ENCODE measurements at places on chromosomes 7 and 10.
A peak's percentile ranks its signal among the peaks of the same experiment; 100 is the strongest.

DNA sequence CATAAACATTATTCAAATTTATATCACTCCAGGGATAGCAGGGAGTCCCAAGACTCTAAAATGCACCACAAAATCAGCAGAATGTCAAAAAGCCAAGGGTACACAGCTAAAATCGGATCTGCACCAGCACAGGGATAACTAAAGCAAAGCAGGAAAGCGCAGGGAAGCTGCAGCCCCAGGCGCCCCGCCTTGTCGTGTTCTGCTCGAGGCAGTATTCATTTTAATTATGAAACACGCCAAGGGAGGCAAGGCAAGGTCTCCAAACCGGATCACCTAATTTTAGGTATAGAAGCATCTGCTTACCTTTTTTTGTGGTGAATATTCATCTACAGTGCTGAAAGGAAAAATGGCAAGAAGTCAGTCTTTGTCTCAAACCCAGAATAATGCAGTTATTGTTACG lies 199.4 kb downstream of the RAPGEF5 start:
- DNase-seq = no peak

DNA sequence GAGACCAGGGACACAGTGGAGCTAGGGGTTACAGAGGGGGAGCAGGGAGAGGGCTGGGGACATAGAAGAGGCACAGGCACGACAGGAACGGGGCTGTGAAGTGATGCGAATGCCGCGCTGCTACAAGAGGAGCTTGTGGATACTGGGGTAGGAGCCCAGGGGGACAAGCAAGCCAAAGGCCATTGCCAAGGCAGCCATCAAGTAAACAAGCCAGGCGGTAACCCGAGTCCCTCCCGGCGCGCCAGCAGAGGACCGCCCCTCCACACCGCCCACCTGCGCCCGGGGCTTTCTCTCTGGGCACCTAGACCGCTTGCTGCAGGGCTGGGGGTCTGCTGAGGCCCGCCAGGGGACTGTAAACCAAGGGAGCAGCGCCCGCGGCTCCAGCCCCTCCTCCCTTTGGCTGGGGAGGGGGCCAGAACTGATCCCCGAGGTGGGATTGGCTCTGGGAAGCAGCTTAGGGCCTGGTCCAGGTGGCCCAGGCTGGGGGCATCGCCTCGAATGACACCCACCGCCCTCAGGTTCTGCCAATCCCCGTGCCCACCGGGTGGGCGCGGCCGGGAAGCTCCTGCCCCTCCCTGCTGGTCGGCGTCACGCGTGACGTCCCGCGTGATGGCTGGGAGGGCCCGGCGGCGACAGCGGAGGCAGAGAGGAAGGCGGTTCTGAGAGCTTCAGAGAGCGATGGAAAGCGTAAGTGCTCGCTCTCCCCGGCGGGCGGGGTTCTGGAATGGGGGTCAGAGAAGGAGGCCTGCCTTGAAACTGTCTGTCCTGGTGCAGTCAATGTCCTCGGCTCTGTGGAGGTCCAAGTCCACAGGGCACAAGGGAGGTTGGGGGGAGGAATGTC lies 982 bp downstream of the SFXN3 start:
- peak; percentile 77 for DNase-seq

- no peak for DNase-seq
These were observed 327.9 kb downstream of the ACTR3B start for GRCh38 chr7:153087498-153087897.

DNA sequence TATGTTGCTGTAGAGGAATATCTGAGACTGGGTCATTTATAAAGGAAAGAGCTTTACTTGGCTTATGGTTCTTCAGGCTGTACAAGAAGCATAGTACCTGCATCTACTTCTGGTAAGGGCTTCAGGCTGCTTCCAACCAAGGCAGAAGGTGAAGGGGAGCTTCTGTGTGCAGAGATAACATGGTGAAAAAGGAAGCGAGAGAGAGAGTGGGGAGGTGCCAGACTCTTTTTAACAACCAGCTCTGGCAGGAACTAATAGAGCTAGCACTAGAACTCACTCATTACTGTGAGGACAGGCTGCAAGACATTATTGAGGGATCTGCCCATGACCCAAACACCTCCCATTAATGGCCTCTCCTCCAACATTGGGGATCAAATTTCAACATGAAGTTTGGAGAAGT lies 94.5 kb downstream of the KIF20B start:
- DNase-seq = no peak

DNA sequence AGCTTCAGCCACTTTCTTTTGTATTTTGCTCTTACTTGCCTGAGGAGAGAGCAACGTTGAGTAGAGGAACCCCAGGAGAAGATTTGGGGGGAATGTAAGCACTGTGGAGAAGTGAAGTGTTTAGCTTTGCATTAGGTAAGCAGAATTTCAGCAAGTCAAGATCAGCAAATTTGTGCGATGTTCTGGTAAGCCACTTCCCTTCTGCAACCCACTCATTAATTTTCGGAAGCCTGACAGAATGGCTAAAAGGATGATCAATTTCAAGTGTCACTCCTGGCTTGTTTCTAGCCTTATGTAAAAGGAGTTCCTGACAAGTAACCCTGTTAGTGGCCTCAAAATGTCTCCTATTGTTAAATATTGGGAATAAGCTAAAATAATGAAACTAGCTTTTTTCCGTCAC lies 48.5 kb upstream of the NXPH1 start:
- DNase-seq = no peak

DNA sequence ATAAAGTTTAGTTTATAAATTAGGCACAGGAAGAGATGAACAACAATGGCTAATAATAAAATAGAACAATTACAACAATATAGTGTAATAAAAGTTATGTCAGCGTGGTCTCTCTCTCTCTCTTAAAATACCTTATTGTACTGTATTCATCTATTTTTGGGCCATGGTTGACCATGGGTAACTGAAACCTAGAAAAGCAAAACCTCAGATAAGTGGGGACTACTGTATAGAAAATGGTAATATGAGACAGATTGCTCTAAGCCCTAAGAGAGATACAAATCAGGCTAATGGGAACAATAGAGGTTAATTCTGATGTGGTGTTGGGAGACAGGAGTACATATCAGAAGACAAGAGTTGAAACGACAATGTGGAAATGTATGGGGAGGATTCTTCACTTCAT lies 86.2 kb downstream of the ZNF365 start:
- DNase-seq = no peak

GRCh38 chr7:139698278-139698677 lies 79.5 kb downstream of the HIPK2 start:
- DNase-seq = no peak

- DNase-seq = no peak
These were observed 143.0 kb downstream of the NEURL1 start for GRCh38 chr10:103636492-103636891.

DNA sequence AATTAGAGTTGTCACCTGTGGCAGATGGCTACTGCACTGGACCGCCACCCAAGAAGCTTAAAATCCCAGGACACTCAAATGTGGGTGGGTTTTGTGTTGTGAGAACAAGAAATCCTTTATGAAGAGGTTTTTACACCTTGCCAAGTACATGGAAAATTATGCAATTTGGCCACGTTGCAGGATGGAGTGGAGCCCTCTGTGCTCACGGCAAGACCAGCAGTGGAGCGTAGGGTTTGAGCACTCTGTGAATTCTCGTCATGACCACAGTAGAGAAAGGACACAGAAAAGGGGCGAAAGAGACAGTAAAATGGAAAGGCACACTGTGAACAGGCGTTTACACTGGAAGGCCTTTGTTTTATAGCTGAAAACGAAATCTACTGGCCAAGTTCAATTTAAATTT lies 222.6 kb downstream of the ADARB2 start:
- no peak for DNase-seq

DNA sequence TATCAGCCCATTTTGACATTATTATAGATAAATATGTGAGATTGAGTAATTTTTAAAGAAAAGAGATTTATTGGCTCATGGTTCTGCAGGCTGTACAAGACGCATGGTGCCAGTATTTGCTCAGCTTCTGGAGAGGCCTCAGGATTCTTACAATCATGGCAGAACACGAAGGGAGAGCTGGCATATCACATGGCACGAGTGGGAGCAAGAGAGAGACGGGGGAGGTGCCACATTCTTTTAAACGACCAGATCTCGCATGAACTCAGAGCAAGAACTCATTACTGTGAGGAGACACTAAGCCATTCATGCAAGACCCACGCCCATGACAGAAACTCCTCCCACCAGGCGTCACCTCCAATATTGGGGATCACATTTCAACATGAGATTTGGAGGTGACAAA lies 40.1 kb upstream of the ZNF488 start:
- no peak for DNase-seq

GRCh38 chr10:2681891-2682290 lies 385.5 kb upstream of the PFKP start:
- no peak for DNase-seq

GRCh38 chr7:55965100-55965470 lies 700 bp downstream of the NIPSNAP2 start:
- no peak for DNase-seq

GRCh38 chr7:940599-941408 lies 13.7 kb downstream of the ADAP1 start:
- no peak for DNase-seq

GRCh38 chr10:114386452-114386851 lies 17.9 kb downstream of the AFAP1L2 start:
- DNase-seq = no peak

DNA sequence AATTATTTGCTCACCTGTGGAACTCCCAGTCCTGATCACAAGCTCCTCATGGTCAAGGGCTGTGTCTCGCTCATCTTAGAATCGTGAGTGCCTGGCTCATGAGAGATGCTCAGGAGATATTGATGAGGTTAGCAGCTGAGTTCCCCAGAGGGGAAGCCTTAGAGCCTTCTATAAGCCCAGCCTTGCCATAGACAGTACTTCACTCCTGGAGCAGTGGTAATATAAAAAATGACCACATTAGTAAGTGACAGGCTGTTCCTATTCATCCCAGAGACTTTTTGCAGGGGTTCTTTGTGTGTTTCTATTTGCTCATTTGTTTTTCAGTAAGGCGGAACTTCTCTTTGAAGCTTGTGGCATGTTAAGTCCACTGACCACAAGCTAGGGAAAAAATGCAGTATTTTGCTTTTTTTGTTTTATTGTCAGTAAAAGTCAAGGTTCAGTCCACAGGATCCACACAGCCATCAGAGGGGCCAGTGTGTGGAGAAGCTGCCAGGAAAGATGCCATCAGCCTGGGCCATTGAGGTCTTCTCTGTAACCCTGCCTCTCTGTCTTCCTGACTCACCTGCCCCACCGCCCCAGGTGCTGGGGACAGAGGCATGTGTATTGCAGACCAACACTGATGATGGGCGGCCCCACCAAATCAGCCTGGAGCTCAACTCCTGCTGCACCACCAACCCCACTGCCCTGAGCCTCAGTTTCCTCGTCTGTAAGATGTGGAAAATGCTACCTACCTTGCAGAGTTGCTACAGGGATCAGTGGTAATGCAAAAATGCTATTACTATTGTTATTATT lies 36.4 kb upstream of the JCAD start:
- DNase-seq = no peak

DNA sequence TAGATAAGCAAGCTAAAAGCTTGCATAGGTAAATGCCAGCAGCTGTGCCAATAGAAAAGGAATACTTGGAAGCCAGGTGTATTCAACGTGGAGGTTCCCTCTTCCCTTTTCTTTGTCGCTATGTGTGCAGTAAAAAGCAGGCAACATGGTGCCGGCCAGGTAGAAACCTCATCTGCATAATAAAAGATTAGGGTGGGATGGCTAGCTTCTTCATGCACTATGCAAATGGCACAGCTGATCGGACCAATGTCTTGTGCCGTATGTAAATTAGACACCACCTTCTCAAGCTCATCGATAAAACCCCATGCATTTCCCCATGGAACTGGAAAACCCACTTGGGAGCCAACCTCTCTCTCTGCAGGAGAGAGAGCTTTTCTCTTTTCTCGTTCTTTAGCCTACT lies 150.9 kb upstream of the FOXK1 start:
- no peak for DNase-seq

GRCh38 chr7:25408876-25409275 lies 180.6 kb upstream of the NPVF start:
- DNase-seq = no peak

DNA sequence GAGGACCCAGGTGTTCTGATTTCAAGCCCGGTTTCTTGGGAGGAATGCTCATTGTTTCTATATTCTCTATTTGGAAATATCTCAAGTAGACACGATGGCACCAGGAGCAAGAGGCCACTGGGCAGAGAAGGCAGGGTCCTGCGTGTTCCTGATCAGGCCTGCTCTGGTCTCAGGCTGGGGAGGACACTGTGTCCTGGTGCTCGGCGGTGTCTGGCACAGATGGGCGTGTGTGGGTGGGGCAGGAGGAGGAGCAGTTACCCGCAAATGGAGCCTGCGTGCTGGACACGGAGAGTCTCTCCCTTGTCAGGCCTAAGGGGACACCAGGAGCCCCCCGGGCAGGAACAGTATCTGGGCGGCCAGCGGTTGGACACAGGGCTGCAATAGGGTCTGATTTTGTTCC lies 25.9 kb upstream of the GOLGA7B start:
- DNase-seq = no peak
